Activated gamma-delta T cell (primary cell): ENCODE measurements at places on chromosomes 7 and 10.

GRCh38 chr10:30437031-30437841 lies 3.3 kb downstream of the MAP3K8 start:
- no peak for DNase-seq

DNA sequence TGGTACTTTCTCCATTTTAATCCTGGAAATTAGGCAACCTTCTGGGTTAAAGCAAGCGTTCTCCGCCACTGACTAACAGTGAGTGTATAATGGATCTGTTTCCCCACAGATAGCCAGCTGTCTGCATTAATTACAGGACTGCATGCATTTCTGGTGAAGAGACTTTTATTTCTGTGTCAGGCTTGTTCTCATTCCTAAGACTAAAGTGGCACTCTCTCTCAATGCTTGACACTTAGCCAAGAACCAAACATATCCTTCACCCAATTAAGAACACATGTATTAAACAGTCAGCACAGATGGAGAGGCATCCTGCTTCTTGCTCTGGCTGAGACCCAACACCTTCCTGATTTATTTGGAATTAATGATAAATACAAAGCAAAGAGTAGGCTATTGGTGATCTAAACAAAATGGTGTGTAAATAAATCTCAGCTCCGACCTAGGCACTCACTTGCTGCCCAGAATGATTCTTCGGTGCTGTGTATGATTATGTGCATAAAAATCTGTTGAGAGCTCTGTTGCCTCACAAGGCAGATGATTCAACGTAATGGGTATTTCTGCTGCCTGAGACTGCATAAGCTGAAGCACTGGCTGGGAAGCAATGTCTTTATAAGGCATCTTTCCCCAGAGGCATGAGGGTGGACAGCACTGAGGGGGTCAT lies 16.8 kb downstream of the CALU start:
- DNase-seq = no peak

- DNase-seq = no peak
These were observed 45.6 kb downstream of the SFMBT2 start for GRCh38 chr10:7365027-7365745.

DNA sequence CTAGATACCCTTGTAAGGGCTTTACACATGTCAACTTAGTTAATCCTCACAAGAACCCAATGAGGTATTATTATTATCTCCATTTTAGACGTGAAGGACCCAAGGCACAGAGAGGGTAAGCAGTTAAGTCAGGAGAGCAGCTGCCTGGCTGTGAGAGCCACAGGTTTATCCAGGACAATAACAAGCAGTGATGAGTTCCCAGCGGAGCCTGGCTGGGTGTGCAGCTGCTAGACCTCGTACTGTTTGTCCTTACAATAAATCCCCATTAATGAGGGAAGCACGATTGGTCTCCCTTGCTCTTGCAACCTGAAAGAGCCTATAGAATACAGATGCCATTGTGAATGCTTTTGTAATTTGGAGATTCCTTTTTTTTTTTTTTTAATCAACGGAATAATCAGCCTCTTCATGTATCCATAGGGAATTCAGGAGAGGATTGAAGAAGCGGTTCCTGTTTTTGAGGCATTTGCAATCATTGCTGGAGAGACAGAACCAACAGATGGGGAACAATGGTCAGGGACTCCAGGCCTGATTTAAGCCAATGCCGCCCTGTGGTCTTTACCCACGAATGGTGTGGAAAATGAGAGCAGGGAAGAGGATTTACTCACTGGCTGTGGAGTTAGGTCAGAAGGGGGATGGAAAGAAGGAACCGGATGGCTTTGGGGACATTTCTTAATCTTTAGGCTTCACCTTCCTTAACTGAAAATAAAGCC lies 12.3 kb upstream of the ASB4 start:
- no peak for DNase-seq

DNA sequence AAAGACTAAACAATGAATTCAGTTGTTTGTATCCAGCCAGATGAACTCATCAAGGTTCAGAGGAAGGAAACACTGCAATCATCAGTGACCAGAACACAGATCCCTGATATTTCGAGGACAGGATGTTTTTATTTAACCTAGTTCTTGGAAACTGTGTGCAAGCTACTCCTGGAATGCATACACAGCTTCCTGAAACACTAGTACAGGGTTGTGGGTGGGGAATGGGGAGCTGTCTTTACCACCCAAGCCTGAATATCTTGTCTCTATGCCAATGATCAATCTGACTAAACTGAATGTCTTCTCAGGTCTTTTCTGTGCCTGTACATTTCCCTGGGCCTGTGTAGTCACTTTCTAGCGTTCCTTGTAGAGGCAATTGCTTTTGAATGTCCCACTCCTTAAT lies 374.6 kb downstream of the CALN1 start:
- no peak for DNase-seq

- no peak for DNase-seq
These were observed at the start of gene CCM2 for GRCh38 chr7:45000093-45001032. TSS of gene CCM2 (plus strand) at chr7:45000201. CDS start at chr7:45000334, 133 bp downstream.

DNA sequence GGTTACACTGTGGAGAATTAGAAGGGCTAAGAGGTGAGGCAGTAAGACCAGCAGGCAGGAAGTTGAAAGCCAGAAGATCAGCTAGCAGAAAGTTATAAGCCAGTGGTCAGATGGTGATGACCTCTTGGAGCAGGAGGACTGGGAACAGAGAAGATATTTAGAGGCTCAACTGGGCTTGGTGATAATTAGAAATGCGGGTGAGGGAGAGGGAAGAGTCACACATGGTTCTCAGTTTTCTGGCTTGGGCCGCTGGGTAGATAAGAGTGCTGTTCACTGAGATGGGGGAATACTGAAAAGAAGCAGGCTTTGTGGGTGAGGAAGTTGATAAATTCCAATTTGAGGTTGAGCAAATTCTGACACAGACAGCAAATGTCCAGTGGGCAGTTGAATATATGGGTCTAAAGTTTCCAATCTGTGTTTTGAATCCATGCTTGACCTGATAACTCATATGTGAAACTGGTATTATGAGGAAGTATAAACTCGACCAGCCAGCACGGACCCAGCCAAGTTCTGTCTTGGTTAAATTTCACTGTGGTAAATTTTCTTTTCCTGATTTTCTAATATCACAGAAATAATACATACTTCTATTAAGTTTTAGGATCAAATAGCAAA lies 22.7 kb downstream of the LSMEM1 start:
- no peak for DNase-seq

- DNase-seq = peak; percentile 19
These were observed at the start of gene ALOX5 for GRCh38 chr10:45373576-45374349. TSS of gene ALOX5 (plus strand) at chr10:45374216. CDS start at chr10:45374280, 64 bp downstream.

GRCh38 chr10:110494532-110494931 lies 3.2 kb upstream of the DUSP5 start:
- no peak for DNase-seq

DNA sequence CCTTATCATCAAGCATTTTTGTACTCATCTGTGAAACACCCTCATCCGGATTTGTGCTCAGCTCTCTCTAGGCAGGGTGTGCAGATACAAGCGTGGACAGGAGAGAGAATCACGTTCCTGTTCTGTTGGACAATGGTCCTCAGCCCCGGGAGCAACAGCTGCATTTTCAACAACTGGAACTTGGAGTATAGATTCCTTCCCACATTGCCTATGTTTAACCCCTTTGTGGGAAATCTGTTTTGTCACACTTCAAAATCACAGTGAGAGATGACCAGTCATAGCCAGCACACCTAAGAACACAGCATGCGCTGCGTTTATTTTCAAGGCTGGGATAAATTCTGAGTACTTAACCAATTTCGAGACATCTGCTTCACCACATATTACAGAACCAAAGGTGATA lies 32.5 kb downstream of the MAP3K8 start:
- DNase-seq = no peak

- no peak for DNase-seq
These were observed 66.4 kb upstream of the SCIN start for GRCh38 chr7:12504149-12504548.

DNA sequence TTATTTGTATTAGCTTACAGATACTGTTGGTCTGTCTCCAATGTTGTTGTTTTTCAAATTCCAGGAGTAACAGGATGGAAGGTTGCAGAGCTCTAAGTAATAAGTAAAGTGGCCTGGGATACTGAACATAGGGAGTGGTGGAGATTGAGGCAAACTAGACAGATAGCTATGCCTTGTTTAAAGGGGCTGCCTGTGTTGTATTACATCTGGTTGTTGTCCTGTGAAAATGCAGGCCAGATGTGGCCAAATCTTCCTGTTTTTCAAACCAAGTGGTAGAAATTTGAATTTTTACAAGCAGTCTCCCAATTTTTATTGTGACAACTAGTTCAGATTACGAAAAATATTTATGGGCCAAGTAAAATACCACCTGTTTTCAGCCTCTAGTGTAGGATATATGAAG lies 33.5 kb downstream of the BICC1 start:
- DNase-seq = no peak

DNA sequence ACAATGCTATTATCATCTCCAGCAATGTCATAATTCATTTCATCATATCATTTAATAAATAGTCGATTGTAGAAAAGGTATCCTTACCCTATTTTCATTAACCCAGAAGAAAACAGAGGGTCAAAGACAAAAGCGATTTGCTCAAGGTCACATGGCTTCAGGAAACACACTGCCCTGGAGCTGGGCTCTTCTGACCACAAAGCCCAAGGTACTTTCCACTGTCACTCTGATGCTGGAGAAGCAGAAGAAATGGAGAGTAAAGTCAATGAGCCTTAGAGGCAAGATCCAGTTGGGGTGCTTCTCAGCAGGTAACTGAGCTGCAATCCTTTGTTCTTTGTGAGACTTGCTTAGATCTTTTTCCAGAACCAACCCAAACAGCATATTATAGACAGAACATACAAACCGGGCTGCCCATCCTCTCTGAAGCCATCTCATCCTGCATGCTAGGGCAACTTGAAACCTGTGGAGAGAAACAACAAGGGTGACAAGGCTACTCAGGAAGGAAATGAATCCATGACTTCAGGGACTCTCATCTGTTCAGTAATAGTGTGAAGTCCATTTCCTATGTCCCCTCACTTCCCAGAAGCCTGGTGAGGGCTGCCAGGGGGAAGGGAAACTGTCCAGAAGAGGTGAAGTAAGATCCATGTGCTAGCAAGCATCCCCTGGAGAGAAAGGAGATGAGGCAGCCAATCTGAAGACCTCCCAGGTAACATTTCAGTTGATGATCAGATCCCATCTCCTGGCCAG lies 148.6 kb upstream of the SVIL start:
- DNase-seq = no peak

DNA sequence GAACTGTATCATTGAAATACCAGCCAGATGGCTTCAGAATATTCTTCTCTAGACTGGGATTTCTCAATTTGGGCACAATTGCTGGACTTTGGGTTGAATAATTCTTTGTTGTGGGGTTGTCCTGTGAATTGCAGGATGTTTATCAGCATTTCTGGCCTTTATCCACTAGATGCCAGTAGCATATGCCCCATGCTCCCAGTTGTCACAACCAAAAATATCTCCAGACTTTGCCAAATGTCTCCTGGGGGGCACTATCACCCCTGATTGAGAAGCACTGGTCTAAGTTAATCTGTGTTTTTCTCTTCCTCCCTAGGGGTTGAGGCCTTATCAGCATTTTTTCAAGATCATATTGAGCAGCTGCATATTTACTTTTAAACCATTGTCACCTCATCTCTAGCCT lies 204.9 kb upstream of the SP8 start:
- DNase-seq = no peak

- DNase-seq = no peak
These were observed 1.3 kb upstream of the NAPEPLD start for GRCh38 chr7:103150192-103150591.

DNA sequence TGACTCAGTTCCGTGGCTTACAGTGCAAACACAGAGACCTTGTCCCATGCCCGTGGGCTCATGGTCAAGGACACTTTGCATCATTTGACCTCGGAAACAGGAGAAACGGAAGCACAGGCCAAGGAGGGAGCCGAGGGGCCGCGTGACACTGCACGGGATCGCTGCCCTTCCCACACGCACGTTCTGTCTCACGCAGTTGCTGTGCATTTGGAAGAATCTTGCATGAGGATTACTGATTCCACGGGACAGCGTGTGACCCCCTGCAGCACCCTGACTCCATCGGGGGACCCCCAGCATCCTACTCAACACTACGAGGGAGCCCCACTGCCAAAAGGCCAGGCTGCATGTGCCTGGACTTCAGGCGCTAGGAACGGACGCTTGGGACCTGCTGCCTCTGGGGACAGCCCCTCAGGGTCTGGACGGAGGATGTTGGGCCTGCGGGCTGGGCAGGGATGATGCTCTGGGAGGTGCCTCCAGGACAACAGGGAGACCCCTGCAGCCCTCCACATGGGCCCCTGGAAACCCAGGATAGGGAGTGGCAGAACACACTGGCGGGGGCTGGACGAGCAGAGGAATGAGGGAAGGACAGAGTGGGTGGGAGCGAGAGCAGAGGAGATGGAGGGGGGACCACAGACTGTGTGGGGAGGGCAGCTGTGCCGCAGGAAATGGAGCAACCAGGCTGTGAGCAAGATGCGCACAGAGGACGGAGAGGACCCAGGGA lies 222.2 kb downstream of the DNAJB6 start:
- no peak for DNase-seq

DNA sequence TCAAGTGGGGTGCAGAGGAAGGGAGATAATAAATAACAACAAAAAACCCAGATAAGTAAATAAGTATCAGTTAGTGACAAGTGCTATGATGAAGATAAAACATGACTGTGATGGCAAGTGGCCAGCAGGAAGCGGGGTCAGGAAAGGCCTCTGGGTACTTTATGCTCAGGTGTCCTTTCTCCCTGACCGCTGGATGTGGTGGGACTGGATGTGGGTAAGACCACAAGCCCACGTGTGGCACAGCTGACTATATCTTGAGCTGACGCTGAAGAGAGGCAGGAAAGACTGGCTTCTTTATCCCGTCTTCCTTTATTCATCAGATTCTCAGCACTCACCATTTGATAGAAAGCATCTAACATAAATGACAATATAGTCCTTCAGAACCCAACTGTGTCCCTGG lies 87.8 kb downstream of the CREB5 start:
- DNase-seq = no peak

DNA sequence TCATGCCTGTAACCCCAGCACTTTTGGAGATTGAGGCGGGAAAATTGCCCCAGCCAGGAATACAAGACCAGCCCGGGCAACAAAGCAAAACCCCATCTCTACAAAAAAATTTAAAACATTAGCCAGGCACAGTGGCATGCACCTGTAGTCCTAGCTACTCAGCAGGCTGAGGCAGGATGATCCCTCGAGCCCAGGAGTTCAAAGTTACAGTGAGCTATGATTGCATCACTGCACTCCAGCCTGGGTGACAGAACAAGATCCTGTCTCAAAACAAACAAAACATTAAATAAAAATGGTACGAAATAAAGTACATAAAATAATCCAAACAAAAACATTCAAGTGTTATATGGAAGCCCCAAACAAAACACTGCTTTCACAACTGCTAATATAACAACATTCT lies 125.0 kb downstream of the SNX13 start:
- DNase-seq = no peak

DNA sequence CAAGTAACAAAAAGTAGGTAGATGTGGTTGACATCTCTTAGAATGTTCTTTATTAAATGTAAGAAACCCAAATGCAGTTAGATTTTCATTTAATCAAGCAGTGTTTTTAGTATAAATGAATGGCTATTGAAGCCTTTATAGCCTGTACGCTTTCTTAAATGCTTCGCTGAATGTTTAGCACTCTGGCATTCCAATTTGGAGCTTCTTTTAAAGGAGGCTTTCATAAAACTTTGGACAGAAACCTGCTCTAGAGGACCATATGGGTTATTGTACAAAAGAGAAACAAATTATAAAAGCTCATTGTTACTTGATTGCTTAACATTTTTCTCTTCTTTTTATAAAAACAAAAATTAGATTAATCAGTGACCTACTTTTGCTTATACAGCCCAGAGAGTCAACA lies 59.5 kb downstream of the KCND2 start:
- no peak for DNase-seq
